Daoy (cell line): ENCODE measurements at places on chromosomes 1 and 21. TPM values are rescaled to one million over a fixed set of nuclear protein-coding genes. Genes with fewer than 3 reads are reported as not detected.

ATP1A4 gene
- not detected in 2 replicates for total RNA-seq

DNA sequence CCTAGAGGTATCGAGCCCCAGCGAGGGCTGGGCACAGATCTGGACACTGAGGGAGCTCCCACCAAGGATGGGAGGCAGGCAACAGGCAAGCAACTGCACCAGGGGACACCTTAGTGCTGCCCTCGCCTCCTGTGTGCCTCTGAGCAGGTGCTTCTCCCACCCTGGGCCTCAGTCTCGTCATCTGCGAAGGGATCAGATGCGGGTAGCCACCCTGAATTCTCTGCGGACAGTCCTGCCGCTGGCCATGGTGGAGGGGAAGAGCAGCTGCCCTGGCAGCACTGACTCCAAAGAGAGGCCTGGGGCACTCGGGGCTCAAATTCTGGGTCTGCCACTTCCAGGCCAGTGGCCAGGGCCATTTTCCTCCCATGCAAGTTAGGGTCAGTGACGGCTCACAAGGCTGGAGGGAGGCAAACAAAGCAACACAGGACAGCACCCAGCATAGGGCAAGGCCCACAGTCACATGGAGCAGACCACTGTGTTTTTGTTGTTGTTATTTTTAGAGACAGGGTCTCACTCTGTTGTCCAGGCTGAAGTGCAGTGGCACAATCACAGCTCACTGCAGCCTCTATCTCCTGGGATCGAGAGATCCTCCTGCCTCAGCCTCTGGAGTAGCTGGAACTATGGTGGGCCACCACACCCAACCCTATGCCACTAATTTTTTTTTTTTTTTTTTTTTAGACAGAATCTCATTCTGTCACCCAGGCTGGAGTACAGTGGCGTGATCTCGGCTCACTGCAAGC is 7.1 kb upstream of the SDC3 start:
- no peak for DNase-seq

FCMR gene
- 0.23 TPM in 1 of 2 replicates, not detected in the other for total RNA-seq

- no peak for DNase-seq
Measured at GRCh38 chr1:201414051-201414738, 7.3 kb downstream of the TNNI1 start.

SH3BGR gene
- 4.3 and 4.6 TPM in 2 replicates for total RNA-seq

GRCh38 chr1:33381977-33382376 is 48.9 kb downstream of the PHC2 start:
- no peak for DNase-seq

TNFAIP8L2 gene
- not detected in 2 replicates for total RNA-seq
